ENCODE measurements at places on chromosomes 4 and X.

DNA sequence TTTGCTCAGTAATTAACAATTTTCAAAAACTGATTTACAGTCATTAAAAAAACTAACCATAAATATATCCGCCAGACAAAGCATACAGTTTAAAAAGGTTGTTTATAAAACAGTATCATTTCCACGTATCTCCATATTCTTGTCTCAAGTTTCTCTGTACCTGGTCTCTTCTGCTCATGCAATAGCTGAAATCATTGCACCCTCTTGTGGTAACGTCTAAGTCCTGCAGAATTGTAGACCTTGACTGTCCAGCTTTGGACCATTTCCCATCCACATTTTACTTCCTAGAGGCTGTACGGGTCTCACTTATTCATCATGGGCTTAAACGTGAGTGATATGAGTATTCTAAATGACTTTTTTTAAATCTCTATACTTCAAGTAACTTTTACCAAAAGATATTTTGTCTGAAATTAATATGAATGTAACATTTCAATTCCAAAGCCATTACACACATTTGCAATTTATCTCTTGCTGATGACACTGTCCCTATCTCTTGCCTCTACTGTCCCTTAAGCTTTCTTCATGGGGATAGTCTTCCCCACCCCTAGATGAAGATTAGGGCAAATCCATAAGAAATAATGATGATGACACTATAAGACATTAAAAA is 118.5 kb downstream of the BTC start:
- DNase-seq: peak; percentile 85

- no peak for DNase-seq
Measured at GRCh38 chr4:39636531-39637184, 2.0 kb downstream of the SMIM14 start.

GRCh38 chr4:48032721-48033120 is 16.1 kb downstream of the NIPAL1 start:
- DNase-seq: no peak

- no peak for DNase-seq
Measured at GRCh38 chr4:78799551-78800495, 23.7 kb downstream of the BMP2K start.

DNA sequence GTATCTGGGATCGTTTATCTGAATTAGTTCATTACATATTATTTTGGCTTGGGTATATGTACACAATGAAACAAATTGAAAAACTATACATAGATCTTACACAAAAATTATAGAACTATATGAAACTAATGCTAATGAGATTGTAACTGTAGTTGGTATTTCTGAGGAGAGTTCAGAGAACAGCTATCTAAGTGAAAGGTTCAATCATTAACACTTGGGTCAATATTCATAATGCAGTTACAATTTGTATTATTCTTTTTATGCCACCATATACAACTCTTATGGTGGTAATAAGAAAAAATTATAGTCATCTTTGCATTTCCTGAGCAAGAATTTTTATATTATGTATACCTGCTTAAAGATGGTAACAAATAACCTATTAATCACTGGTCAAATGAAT is 461.0 kb downstream of the GRXCR1 start:
- DNase-seq: no peak

- DNase-seq: no peak
Measured at GRCh38 chr4:148025981-148026380, 294.1 kb downstream of the ARHGAP10 start.

GRCh38 chrX:17501746-17502145 is 126.7 kb downstream of the NHS start:
- DNase-seq: no peak

DNA sequence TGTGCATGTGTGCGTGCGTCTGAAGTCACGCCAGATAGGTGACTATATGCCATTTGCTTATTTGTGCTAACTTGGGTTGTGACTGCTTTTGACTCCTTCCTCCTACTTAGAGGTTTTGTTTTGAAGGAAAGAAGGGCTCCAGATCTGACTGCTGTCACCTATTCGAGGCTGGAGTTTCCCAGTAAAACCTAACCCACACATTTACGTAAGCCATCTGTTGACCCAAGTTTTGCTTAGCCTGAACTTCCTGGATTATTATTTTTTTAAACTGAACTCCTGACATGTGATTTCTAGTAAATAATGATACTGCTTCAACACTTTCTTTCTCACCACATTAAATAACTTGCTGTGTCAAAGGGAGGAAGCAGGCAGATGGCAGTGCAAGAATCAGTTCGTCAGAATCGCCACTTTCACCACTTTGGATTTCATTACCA is 41.5 kb downstream of the DTHD1 start:
- peak; percentile 35 for DNase-seq

DNA sequence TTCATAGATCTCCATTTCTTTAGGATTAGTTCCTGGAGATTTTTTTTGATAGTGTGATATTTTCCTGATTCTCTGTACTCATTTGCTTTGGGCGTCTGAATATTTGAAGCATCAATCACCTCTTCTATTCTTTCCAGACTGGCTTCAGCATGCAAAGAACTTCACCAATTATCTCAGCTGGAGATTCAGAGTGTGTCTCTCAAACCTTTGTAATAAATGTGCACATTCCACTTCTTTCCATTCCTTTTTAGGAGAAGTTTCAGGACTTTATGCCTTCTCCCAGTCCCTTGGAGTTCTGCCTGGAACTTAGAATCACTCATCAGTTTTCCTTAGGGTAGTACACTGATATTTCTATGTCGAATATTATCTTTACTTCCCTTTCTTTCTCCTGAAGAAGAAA is 334.8 kb downstream of the TEX13C start:
- no peak for DNase-seq

GRCh38 chrX:68694435-68695205 is 47.2 kb downstream of the STARD8 start:
- DNase-seq: no peak

GRCh38 chr4:115152081-115152480 is 38.7 kb upstream of the NDST4 start:
- DNase-seq: no peak

GRCh38 chr4:122997463-122998101 is 75.2 kb upstream of the NUDT6 start:
- no peak for DNase-seq

DNA sequence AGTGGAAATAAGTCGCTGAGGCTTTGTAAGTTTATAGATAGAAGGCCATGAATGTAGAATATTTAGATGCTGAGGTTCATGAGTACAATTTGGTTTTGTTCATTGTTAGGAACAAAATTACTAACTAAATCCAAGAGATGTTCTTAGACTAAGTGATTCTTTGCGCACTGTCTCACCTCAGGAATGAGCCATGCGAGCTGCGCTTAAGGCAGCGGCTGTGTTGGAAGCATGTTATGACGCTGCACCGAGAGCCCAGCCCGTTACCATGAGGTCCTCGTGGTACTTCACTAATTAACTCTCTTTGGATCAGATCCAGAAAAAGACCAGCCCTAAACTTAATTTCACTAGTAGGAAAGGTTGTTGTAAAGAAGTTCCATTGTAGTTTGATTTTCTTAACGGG is 166.2 kb downstream of the RAPGEF2 start:
- DNase-seq: no peak

- no peak for DNase-seq
Measured at GRCh38 chrX:16278927-16279326, 111.6 kb downstream of the MAGEB17 start.

- DNase-seq: no peak
Measured at GRCh38 chr4:7295197-7295910, 103.0 kb downstream of the SORCS2 start.

DNA sequence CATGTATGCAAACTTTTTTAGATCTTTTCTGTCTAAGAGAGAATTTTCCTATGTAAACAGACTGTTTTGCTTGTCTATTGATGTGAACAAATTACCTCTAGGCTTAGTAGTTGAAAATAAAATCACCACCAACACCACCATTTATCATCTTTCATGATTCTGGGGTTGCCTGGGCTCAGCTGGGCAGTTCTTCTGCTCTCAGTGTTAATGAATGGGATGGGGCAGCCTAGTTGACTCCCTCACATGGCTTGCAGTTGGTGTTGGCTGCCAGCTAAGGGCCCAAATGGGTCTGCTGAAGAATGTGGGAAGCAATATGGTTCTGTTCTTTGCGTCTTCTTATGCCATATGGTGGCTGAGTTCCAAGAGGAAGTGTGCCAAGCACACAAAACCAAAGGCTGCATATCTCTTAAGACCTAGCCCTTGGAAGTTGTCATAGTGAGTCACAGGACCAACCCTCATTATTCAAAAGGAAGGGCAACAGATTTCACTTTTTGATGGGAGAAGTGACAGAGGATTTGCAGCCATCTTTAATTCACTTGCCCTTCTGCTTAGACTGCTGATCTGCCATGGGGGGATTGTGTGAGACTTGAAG is 17.9 kb downstream of the REELD1 start:
- DNase-seq: no peak

DNA sequence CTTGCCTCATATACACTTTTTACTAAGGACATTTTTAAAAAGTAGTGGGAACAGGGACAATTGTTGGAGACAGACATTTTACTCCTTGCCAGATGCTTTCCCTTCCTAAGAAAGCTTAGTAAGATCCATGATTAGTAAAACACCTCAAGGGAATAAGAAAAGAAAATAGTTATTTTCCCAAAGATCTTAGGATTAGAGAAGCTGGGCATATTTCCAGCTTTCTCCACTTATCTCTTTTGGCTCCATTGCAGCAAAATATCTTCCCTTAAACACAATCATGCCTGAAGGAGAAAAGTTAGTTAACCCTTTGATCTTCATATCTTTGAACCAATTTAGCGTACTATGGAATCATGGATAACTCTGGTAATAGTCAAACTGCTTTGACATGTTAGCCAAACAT is 257.9 kb downstream of the PCDH18 start:
- no peak for DNase-seq

GRCh38 chr4:174935607-174936006 is 17.4 kb downstream of the ADAM29 start:
- DNase-seq: no peak

- no peak for DNase-seq
Measured at GRCh38 chr4:148330724-148331123, 111.5 kb downstream of the NR3C2 start.

- DNase-seq: no peak
Measured at GRCh38 chr4:54657551-54658251, at the start of gene KIT. TSS of gene KIT (plus strand) at chr4:54657957. CDS start at chr4:54658015, 58 bp downstream.

GRCh38 chr4:125179727-125180126 is 135.0 kb upstream of the FAT4 start:
- DNase-seq: no peak

GRCh38 chr4:161555689-161556660 is 607.8 kb downstream of the FSTL5 start:
- peak; percentile 21 for DNase-seq

GRCh38 chr4:81632581-81633299 is 161.0 kb upstream of the RASGEF1B start:
- peak; percentile 88 for DNase-seq

DNA sequence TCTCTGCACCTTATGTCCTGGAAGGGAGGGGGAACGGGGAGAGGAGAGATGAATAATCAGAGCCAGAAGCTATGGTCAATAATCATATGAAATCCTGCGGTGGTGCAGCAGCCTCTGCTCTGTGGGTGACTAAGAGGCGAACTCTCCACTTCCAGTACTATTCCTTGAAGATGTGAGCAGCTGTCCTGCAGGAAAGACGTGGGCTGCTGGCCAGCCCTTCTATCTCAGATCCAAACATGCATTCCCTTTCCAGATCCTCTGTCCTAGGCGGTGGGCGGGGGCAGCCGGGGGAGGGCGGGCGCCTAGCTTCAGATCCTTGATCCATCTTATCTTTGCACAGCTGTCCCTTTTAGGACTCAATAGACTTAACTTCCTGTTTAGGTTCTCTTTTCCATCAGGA is 34.5 kb downstream of the SPINK2 start:
- peak; percentile 23 for DNase-seq

GRCh38 chr4:106618956-106619355 is 250.4 kb upstream of the GIMD1 start:
- DNase-seq: no peak

GRCh38 chr4:2285613-2286381 is 23.9 kb upstream of the MXD4 start:
- DNase-seq: no peak
